ENCODE measurements at places on chromosomes 11 and 22. TPM values are rescaled to one million over a fixed set of nuclear protein-coding genes. Genes with fewer than 3 reads are reported as not detected.
A peak's percentile ranks its signal among the peaks of the same experiment; 100 is the strongest.

The RAG2 gene
- total RNA-seq = not detected

DNA sequence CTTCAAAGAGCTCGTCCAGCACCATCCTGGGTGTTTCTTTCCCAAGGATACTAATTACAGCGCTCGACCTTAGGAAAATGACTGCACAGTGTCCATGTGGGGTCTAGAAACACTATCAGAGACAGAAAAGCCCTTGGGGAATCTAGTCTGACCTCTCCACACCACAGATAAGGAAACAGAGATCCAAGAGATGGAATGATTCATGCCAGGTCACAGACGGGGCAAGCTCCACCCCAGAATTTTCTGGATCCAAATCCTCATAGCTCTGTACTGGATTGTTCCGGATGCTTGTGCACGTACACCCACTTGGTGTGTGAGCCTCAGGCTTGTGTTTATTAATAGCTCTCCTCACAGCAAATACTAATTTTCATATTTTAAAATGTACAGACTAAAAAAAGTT is 11.3 kb downstream of the ABTB2 start:
- no peak for DNase-seq

The NXPE4 gene
- total RNA-seq = not detected

DNA sequence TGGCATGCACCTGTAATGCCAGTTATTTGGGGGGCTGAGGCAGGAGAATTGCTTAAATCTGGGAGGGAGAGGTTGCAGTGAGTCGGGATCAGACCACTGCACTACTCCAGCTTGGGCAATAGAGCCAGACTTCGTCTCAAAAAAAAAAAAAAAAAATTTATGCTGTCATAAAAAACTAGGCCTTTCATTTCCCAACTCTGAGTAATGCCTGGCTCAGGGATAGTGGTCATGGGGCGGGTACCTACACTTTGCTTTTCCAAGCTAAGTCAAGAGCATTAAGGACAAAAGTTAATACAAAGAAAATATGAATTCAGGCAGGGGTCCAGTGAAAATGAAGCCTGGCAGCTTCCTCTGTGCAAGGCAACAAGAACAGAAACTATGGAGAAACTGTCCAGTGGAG is 16.3 kb downstream of the CPSF7 start:
- no peak for DNase-seq

- DNase-seq = no peak
Observed at GRCh38 chr22:44268431-44269116, 44.2 kb downstream of the SHISAL1 start.

DNA sequence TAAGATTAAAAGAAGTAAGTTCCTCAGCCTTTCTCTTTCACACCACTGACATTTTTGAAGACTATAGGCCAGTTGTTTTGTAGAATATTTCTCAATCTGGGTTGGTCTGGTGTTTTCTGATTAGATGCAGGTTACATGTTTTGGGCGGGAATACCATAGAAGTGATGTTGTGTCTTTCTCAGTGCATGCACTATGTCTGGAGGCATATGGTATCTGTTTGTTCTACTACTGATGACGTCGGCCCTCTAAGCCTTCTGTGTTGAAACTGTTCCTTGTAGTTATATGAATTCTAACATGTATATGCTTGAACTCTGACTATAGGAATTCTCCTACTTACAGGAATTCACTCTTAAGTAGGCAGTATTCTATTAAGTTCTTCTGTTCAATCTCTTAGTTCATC is 21.6 kb downstream of the ZFTA start:
- no peak for DNase-seq

The CASP5 gene
- not detected for total RNA-seq

DNA sequence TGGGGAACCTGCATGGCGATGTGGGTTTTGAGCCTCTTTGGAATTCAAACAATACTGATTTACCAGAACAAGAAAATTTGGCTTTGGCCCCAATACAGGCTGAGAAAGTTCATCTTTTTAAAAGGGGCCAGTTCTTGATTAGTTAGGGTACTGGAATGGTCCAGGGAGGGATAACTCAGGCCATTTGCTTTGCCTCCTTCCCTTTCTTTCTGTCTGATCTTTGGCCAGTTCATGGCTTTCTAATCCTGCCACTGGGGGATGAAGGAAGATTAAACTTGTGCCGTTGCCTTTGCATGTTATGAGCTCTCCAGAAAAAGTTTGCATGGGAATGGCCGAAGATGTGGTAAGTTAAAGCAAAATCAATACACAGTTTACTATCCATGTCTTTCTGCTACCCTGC is 78.4 kb downstream of the ADAMTS15 start:
- no peak for DNase-seq

GRCh38 chr11:106495046-106495445 is 417.6 kb downstream of the AASDHPPT start:
- DNase-seq = no peak

DNA sequence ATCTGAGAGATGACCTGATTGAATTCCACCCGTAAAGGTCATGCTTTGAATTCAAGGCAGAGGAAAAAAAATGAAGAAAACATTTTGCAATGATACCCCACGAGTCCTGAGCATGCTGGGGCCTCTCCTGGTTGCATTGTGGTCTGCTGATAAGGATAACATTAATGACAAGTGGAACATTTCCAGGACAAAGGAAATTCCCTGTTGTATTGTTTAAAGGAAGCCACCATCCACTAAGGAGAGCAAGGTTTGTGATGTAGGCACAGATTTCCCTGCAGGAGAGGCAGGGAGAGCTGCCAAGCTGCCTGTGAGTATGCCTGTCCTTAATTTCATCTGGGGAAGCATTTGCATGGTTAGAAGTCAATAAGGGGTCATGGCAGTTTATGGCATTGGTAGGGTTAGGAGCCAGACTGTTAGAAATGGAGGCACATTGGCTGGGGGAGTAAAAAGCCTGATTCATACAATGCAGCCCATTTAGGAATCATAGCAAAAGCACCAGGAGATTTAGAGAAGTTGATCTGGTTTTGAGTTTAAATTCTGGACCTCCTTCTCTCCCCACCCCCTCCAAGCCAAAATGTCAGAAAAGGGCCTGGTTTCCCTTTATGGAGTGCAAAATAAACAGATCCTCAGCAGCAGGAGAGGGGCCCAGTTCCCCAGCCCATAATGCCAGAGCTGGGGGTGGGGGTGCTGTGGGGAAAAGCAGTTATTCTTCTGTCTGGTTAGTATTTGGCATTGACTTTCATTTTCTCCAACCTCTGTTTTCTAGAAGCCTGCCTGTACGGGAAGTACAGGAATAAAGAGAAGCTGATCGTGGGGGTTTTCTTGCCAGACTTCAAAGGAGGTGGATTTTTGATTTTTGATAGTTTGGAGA is 22.1 kb downstream of the FLI1 start:
- DNase-seq = no peak

GRCh38 chr22:21652010-21652546 is 10.0 kb downstream of the SDF2L1 start:
- DNase-seq = peak; percentile 83

DNA sequence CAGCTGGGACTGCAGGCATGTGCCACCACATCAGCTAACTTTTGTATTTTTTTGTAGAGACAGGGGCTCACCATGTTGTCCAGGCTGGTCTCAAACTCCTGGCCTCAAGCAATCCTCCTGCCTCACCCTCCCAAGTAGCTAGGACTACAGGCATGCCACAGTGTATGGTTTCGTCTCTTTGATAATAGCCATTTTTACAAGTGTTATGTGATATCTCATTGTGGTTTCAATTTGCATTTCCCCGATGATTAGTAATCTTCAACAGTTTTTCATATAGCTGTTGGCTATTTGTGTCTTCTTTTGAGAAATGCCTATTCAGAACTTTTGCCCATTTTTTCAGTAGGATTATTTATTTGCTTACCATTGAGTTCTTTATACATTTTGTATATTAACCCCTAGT is 9.0 kb upstream of the MTMR3 start:
- DNase-seq = no peak

All from endothelial cell (in vitro differentiated cells).